AG09309 (cell line): ENCODE measurements at places on chromosomes 4 and X.

- DNase-seq = no peak
Observed at GRCh38 chr4:102104278-102104677, 241.0 kb downstream of the SLC39A8 start.

DNA sequence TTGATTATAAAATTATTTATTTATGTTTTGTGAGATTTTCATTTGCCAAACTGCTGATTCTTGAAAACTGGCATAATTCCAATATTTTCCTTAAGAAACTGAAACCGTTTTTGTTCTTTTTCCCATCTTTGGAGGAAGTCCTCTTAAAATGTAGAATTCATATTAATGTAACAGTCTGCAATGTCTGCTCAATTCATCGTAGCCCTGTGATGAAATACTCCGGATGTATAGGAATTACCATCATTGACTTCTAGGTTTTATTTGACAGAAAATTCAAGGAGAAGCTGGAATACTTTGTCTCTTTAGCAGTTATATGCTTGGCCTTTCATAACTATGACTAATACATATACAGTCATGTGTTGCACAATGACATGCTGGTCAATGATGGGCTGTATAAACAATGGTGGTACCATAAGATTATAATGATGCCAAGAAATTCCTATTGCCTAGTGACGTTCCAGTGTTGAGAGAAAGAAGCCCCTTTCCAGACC lies 185.0 kb upstream of the GPRIN3 start:
- peak; percentile 43 for DNase-seq

- DNase-seq = no peak
Observed at GRCh38 chr4:65839164-65839931, 169.1 kb upstream of the EPHA5 start.

GRCh38 chr4:150583287-150584110 lies 1.5 kb downstream of the MAB21L2 start:
- no peak for DNase-seq

DNA sequence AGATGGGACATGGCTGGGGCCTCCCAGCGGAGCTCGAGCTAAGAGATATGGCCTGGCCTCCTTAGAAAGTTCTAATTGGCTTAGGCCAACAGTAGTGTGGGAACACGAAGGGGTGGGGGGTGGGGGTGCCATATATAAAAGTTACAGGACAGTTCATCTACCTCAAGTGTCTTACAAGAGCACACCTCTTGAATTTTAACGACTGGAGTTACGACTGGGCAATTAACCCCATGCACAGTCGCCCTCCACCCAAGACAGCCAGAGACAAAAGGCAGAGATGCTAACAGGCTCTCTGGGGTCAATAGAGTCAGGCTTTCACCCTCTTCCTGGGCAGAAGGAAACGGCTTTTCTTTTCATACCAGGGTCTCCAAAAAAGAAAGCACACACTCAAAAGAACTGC lies 302.2 kb downstream of the BCOR start:
- no peak for DNase-seq

DNA sequence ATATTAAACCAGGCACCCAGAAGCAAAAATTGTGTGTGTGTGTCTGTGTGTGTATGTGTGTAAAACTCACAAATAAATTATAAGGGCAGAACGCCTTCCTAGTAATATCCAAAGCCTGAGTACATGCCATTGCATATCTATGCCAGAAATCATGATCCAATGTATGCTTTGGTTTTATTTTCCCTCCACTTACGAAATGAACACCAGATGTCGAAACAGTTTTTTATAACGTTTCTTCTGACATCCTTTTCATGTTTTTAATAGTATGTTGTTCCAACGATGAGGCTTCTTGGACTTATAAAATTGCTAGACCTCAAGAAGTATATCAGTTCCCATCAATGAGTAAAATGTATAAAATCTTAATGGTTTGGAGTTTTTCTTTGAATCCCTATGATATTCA lies 55.4 kb downstream of the KCNIP4 start:
- DNase-seq = peak; percentile 28

GRCh38 chr4:48943387-48943786 lies 36.8 kb upstream of the OCIAD2 start:
- DNase-seq = no peak
